ENCODE measurements at places on chromosomes 5 and 9. TPM values are rescaled to one million over a fixed set of nuclear protein-coding genes. Genes with fewer than 3 reads are reported as not detected.

DNA sequence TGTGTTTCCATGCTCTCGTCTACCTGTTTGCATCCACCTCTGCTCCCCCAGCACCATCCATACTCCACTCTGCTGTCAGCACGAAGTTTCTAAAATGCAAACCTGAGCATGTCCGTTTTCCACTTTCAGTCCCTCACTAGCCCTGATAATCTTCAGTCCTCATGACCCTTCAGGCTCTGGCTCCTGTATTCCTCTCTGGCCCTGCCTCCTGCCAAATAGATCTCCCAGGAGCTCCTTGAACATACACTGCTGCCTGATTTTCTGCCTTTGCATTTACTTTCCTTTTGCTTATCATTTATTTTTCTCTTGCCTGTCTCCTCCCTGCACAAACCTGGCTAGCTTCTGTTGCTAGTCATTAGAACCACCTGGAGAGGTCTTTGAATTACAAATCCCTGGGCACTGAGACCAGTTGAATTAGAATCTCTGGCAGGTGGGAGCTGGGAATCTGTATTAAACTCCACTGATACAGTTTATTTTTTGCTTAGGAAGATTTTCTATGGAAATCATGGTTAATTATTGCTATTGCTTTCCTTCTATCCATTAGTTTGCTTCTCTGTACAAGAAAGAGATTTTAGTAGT, 18.5 kb downstream of the ARHGEF28 start:
- DNase-seq, result no peak

CDX1 gene
- not detected for total RNA-seq

DTWD2 gene
- total RNA-seq, result 23.1 TPM

PCDHA5 gene
- total RNA-seq, result 0.66 TPM

VAV2 gene
- total RNA-seq, result 5.3 TPM

SAXO1 gene
- total RNA-seq, result not detected
